Frontal cortex (tissue), 4 donors: ENCODE measurements at places on chromosomes 1 and 21. TPM values are rescaled to one million over a fixed set of nuclear protein-coding genes. Genes with fewer than 3 reads are reported as not detected.

DNA sequence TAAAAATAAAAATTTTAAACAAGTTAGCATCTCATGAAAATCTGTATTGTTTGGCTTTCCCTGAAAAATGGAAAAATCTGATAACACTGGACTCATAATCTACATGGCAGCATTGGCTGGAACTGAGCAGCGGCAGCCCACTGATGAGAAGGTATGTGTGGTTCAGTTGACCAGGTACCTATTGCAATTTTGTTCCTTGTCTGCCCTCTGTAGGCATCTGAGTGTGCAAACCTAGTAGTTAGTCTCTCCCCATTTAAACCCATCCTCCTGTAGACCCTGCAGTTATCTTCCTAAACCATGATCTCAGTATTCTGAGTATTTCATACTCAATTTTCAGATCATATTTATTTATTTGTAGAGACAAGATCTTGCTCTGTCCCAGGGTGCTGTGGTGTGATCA lies 59.4 kb upstream of the SERBP1 start:
- DNase-seq: no peak

GRCh38 chr1:17156108-17156507 lies 36.9 kb upstream of the PADI2 start:
- DNase-seq: no peak

DNA sequence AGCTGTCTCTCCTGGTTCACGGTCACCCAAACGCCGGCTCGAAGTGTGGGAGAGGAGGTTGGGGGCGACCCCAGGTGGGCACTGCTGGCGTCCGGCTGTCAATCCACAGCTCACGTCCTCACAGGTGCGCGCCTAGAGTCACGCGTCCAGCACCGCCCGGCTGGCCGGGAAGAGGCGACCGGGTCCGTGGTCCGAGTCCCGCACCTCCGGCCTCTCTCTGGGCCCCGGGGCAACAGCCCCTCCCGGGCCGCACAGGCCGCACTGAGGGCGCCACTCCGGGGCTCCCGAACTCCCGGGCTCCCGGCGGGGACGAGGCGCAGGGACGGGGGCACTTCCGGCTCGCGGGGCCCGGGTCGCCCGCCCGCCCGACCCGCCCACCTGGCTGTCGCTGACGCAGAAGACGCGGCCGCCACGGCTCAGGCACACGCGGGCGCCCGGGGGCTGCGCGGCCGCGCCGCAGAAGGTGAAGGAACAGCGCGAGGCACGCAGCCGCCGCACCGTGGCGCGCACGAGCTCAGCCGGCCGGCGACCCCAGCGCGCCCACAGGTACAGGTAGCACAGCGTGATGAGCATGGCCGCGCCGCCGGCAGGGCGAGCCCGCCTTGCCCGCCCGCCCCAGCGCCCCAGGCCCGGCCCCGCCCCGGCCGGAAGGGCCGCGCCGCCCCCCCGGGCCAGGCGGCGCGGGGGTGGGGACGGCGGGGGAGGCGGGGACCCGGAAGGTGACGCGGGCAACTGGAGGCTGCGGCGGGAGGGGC lies at the start of gene HLCS:
Gene HLCS, minus strand, starts transcription at position 604 of the 755 bp plus-strand sequence. Its CDS starts 31 bp downstream, at position 573.
- peak; percentile 74 for DNase-seq

GRCh38 chr1:212179394-212180076 lies 105.7 kb upstream of the PPP2R5A start:
- DNase-seq: no peak

The SH3BGR gene
- 1.6 TPM for total RNA-seq

- DNase-seq: no peak
Observed at GRCh38 chr21:39511102-39511501, 59.3 kb downstream of the SH3BGR start.

GRCh38 chr21:45465105-45465504 lies 60.1 kb downstream of the COL18A1 start:
- DNase-seq: no peak

GRCh38 chr1:230107941-230108340 lies 40.9 kb downstream of the GALNT2 start:
- DNase-seq: no peak

DNA sequence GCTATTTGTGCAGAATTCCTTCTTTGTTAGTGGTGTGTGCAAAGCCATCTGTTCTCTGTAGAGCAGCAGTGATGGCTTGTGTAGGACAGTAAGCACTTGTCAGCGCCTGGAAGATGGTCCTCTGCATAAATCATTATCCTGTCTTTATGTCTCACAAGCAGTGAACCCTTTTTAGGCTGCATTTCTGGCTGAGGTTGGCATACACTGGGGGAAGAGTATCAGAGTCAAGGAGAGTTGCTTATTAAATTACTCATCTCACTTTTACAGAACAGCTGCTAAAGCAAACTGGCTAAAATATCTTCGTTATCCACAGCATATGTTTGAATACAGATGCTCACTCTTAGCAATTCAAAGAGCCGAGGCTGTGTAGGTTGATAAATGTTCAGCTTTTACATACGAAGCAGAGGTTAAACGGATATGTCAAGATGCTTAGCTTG lies 54.6 kb upstream of the NCAM2 start:
- peak; percentile 3 for DNase-seq

DNA sequence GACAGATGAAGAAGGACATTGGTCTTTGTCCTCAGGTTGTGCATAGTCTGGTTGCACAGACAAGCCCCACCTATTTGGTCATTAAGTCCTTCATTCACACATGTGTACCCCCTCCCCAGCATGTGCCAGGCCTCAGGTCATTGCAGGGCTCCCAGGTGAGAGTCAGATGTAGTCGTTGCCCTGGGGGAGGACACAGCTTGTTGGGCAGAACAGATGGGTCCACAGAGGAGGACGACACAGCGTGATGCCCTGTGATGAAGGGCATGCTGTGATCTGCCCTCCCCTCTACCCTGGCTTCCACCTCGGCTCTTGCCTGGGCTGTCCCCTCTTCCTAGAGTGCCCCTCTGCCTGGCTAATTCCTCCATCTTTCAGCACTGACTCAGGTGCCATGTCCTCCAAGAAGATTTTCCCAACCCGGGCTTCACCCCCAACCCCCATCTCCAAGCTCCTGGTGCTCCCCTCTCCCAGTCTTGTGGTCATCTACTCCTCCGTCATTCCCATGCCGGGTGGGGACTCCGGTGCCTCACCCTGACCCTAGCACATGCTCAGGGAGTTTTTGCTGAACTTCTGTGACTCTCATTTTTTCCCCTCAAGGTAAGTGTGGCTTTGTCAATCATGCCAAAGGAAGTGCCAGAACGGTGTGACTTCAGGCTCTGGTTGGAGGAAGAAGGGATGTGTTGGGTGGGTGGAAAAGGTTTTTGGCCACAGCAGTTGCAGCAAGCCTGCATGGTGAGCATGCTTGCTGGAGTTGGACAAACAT lies 220.5 kb downstream of the FOXD2 start:
- no peak for DNase-seq

DNA sequence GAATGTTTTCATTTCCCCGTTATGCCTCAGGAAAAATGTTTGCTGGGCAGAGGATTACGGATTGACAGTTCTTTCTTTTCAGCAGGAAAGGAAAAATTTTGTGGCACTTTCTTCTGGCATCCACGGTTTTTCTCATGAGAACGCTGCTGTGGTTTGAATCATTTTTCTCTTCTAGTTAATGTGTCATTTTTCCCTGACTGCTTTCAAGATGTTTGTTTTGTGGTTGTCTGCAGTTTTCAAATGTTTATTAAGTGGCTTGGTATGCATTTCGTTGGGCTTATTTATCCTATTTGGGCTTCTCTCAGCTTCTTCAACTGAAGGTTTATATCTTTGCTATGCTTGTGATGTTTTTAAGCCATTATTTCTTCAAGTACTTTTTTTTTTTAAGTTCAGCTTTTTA lies 359.0 kb downstream of the RGS7 start:
- no peak for DNase-seq
